Activated CD4-positive, alpha-beta T cell treated with anti-CD3 and anti-CD28 coated beads for 48 hours (primary cell): ENCODE measurements at places on chromosomes 2 and 18.

- no peak for DNase-seq
Observed at GRCh38 chr2:208195531-208195930, 5.7 kb upstream of the C2orf80 start.

DNA sequence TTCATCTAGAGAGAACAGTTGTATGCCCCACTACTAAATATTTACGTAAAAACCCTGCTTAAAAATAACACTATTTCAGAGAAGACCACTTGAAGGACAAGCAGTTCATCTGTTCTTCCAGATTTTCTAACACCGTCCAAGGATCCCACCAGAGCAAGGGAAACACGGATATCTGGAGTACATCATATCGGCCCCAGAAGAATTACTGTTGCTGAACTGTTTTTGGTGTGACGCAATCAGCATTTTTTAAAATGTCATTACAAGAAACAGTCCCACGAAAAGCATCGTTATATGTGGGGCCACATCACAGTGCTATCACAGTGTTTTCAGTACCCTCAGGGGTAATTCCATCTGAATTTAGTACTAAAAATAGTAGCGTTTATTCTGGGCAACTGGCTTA, 134.5 kb upstream of the PKDCC start:
- DNase-seq: no peak

DNA sequence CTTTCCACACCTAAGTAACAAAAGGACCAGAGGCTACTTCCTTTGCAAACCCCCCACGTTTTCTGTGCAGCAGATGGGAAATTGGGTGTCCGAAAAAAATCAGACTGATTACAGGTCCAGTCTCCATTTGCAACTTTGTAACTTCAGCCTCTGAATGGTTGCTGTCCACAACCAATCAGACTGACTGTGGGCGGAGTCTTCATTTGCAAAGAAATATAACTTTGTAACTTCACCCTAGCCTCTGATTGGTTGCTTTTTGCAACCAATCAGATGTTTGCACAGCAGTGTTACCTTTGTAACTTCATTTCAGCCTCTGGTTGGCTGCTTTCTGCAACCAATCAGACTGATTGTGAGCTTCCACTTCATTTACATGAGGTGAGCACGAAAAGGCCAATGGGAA, 27.8 kb upstream of the CACNB4 start:
- DNase-seq: peak; percentile 2

GRCh38 chr18:7608174-7608550, 41.0 kb downstream of the PTPRM start:
- no peak for DNase-seq

DNA sequence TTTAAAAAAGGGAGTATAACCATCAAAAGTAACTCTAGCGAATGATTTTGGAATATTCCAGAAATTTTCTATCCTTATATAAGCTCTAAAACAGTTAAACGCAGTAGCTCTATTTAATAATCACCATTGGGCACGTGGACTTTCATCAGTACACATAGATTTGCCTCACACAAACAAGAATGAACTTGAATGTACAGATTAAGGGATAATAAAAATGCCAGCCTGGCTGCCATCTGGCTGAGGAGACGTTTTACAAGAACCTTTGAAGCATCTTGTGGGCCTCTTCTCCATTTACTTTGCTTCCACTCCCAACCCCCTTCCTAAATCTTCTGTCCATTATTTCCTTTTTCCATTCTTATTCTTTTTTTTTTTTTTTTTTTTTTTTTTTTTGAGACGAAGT, 47.2 kb downstream of the AGAP1 start:
- DNase-seq: no peak

DNA sequence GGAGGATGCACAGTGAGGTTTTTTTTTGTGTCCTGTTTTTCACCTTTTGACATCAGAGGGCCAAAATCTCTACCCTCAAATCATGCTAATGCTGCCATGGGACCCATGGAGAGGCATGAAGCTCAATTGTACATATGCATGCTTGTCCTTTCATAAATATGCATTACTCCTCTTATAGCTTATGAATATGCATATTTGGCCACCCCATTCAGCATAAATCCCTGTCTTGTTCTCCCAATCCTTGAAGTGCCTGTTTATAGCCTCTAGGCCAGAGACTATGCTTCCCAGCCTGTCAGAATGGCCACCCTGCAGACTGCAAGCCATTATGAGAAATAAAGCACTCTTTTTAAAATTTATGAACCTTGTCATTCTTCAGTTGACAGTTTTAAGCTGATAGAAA, 696.4 kb upstream of the ZNF804A start:
- DNase-seq: no peak

DNA sequence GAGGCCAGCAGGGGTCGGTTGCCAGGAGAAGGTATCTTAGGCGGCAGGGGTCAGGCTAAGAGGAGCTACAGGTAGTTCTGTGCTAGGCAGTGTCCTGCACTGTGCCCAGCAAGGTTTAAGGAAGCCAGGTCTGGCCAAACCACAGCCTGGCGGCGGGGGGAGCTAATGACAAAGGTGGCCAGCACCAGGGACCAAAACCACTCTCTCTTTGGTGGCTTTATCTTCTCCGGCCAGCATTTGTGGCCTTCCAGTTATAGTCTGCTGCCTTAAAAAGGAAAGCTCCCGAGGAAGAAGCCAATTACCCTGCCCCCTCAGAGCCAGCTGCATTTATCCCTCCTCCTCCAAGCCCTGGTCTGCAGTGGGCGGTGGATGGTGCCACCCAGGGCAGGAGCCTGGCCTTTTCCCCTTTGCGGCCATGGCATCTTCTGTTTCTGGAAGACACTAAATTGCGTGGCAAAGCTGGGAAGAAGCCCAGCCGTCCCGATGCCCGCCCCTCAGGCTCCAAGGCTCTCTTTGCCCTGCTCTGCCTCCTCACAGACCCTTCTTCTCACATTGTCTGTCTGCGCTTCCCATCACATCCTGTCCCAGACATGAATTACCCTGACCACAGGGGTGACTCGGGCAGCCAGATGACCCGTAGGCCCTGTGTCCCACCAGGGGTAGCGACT, 94.6 kb downstream of the EN1 start:
- DNase-seq: no peak

DNA sequence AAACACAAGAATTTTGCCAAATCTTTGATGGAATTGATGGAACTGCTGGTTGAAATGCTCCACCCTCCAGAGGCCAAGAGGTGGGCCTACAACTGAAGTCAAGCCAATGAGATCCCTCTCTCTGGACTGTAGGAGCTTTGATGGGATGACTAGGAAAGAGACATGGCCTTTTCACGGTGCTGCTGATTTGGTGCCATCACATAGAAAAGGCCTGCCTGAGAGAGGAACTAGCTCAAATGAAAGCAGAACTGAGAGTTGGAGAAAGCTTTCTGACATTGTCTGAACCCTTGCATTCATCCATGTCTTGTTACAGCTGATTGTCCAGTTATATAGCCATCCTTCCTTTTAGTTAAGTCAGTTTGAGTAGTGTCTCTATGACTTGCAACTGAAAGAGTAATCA, 283.8 kb upstream of the LYPD1 start:
- no peak for DNase-seq
